C1 segment of cervical spinal cord (tissue), 14 donors: ENCODE measurements at places on chromosomes 12 and 14.

- no peak for DNase-seq
Observed at GRCh38 chr12:10528174-10528953, 22.7 kb downstream of the EIF2S3B start.

GRCh38 chr12:65924716-65925115 is 100.4 kb downstream of the HMGA2 start:
- no peak for DNase-seq

- DNase-seq: no peak
Observed at GRCh38 chr12:94990222-94990621, 13.3 kb downstream of the NDUFA12 start.

DNA sequence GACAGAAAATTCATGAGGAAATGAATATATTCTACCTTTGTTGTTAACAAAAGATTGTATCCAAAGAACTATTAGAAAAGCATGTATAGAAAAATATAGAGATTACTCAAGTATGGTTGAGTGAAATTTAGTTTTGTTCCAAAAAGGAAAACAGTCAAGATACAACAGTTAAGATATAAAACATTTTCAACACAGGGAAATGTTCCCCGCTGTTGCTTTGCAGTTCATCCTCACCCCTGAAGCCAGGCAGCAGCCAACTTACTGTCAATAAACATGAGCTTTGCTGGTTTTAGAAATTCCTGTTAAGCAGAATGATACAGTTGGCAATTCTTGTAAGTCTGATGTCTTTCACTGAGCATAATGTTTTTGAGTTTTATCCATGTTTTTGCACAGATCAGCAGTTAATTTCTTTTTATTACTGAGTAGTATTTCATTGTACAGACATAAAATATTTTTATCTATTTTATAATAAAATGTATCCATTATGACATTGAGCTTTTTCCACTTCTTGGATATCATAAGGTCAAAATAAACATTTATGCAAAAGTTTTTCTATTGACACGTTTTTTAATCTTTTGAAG is 1.2 kb upstream of the CLEC2B start:
- no peak for DNase-seq

DNA sequence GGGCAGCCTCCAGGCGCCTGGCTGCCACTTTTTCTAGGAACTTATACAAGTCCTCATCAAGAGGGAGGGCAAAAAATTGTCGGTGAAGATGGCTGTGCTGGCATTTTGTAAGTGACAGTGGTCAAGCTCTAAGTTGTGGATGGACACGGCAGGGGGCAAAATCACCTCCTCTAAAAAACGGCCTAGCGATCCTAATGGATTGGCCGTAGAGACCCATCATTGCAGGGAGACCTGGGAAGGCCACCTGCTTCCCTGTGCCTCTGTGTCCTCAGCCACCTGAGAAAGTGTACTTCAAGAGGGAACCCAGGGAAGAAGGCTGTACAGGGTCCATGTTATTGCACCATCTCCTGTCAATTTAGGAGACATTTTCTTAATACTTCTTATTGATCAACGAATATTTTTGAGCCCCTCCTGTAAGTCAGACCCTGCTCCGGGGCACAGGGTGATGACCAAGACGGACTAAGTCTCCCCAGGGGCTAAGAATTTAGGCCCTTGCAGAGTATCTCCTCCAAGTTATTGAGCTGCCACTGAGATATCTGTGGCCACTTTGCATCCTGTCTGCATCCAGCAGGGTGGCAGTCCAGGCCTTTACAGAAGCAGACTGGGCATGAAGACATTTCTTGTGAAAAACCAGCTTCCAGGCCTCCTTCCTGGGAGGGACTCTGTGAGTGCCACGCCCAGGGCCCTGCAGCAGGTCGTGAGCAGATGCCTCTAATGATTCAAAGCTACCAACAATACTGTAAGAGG is 40.5 kb downstream of the PSMA6 start:
- DNase-seq: no peak

- no peak for DNase-seq
Observed at GRCh38 chr12:99985129-99985570, 414 bp upstream of the ANKS1B start.

DNA sequence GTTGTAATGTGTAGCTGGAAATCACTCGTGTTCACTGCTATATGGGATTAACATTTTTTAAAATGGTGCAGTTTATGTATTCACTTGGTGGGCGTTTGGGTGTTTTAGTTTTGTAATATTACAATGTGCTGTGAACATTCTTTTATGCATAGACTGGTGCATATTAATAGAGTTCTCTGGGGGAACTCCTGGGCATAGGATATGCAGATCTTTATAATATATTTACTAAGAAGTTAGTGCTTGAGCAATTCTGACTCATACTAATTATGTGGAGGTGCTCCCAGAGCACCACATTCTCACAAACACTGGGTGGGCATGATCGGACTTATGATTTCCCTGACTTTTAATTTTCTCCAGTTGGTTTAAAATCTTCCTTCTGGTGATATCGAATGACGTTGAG is 342.3 kb downstream of the PDZRN4 start:
- no peak for DNase-seq

DNA sequence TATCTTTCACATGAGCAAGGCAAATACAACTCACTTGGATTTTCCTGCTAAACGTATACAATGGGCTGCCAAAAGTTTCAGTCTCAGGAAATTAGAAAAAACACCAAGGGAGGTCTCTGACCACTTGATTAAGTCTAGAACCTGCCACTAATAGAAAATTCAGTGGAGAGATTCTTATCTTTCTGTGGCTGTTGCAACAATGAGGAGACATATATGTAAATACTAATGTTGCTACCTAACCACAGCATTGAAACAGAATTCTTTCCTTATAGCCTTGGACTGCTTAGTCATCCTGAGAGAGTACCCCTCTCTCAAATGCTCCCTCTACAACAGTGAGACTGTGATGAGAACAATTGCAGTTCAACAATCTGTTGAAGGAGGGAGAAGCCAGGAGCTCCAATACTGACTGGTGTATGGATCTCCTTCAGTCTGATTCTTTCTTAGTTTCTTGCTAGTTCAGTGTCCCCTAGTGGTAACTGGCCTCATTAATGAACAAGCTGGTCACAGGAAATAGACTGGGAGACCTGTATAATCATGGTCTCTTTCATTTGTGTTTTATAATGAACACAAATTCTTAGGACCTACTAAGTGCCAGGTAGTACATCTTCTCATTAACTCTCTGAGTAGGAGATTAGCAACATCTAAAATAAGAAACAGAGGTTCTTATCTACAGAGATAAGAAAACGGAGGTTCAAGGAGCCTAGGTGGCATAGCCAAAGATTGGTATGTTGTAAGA is 164.5 kb downstream of the SLC38A4 start:
- no peak for DNase-seq

- no peak for DNase-seq
Observed at GRCh38 chr12:50043854-50044253, 13.5 kb upstream of the ASIC1 start.
